ENCODE measurements at places on chromosomes 3 and 15.

GRCh38 chr3:10753964-10754363, 62.1 kb upstream of the SLC6A11 start:
- no peak for DNase-seq

DNA sequence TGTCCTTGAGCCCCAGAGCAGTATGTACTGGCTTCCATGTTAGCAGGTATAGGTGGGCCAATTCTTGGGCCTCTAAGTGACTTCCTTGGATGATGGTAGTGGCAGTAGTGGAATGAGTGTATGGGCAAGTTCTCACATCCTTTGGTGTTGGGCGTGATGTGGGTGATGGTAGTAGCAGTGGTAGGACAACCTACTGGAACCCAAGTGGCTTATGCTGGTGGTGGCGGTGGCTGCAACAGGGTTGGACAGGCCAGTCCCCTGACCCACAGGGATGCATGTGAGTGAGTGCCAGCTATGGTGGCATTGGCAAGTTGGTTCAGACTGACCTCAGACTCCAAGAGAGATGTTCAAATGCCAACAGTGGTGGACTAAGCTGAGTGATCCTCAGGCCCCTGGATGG, 1228.2 kb downstream of the ROBO2 start:
- DNase-seq: no peak

- DNase-seq: no peak
These were observed 31.3 kb upstream of the ATP10A start for GRCh38 chr15:25894371-25894902.

DNA sequence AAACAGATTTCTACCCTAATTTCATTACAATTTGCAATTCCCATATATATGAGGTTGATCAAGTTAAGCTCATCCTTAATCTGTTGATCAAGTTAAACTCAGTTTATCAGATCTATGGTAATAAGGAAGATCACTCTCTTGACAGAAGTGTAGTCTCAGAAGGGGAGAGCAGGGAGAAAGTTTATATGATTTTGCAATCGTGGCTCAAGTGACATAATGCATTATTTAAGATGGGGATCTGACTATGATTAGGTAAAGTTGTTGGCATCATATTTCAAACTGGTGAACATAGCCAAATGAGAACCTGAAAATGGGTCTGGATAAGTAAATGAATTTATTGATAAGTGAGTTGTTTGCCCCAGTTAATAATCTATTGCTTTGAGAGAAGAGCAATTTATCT, 995.3 kb downstream of the OTOL1 start:
- no peak for DNase-seq

- DNase-seq: no peak
These were observed 61.8 kb downstream of the ATP11B start for GRCh38 chr3:182855076-182855475.

DNA sequence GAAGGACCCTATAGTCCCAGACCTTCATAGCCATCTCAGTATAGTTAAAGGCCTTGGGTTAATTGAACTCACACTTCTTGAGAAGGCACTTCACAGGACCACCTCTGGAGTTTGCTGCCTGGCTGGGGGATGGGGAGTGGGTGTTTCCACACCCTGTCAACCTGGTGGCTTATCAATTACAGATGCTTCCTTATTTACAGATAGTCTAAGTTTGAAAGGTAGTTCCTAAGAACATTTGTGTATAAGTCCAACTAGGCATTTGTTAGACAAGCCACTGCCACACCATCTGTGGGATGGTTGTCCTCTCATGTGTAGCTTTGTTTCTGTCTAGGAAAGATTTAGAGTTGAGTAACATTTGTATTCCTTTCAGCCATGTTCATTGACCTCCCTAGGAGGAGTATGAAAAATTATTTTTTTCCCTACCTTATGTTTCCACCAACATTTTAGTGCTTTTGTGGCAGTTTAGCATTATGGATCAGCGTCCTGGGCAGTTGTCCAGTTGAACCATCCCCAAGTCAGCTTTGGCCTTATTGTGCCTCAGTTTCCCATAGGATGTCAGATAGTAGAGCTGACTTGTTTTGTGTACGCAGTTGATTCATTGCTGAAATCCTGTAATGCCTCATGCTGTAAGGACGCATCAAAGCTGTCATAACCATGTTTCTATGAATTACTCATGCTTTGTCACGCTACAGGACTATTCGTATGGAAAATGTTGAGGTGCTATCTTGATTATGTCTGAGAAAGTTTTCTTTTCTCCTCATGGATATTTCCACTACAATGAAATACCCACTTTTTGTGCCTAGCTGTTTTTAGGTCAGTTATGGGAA, 21.2 kb upstream of the SIAH2 start:
- no peak for DNase-seq

GRCh38 chr3:67648701-67649100, 5.7 kb downstream of the SUCLG2 start:
- no peak for DNase-seq

- DNase-seq: no peak
These were observed 36.2 kb downstream of the PFN2 start for GRCh38 chr3:149934524-149934923.

GRCh38 chr3:187737368-187738070, 7.7 kb downstream of the BCL6 start:
- no peak for DNase-seq

GRCh38 chr3:48776854-48777253, 59.8 kb upstream of the IP6K2 start:
- no peak for DNase-seq

DNA sequence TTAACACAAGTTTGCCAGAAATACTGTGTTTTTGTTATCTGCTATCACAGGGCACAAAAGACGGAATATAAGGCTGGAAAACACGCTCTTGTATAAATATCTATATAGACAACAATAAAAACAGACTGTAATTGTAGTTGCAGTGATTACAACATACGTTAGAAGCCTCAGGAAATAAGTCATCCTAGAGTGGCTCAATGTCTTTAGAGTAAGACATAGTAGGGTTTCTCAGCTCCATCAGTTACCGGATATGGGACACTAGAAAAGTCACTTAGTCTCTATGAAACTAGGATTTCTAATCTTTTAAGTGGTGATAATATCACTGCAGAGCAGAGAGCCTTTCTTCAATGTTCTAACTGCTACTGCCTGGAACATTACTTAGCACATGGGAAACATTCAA, 208.8 kb downstream of the STAG1 start:
- no peak for DNase-seq

- no peak for DNase-seq
These were observed 124.6 kb downstream of the NTRK3 start for GRCh38 chr15:88131937-88132336.

Data from NCI-H2029 (cell line).